Ascending aorta (tissue), 2 donors: ENCODE measurements at places on chromosomes 4 and X.
A peak's percentile ranks its signal among the peaks of the same experiment; 100 is the strongest.

GRCh38 chr4:112908511-112908910 lies 140.9 kb upstream of the ANK2 start:
- no peak for DNase-seq

DNA sequence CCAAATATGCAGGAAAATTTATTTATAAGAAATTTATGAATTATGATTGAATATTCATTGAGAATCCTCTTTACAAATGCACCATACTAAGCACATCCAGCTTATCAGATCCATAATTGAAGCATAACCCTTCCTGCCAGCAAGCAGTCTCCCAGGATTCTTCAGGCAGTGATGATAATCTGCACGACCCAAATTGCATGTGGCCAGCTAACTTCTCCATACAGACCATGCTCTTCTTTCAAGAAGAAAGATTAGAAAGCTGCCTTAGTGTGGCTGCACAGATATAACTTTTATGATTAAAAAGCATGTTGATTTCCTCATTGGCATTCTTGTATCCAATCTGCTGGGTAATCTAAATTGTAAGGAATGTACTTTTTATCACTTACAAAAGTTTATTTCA lies 3.3 kb upstream of the CBR4 start:
- no peak for DNase-seq

DNA sequence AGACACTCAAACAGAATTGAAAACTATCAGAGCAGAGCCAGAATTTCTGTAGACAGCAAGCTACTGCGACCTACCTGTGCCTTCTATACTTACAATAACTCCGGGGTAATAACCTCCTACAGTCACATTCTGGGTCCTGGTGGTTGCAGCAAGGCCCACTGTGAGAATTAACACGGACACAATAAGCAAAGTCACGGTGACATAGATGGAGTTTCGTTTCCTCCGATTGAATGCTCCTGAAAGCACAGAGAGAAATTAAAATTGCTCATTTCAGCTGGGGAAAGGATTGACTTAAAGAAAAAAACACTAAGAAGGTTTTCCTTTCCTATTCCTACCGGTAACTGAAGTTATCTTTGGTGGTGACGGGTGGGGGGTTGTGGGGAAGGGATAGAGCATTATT lies 7.0 kb downstream of the TMEM255A start:
- DNase-seq = no peak

GRCh38 chr4:161931089-161931488 lies 232.7 kb downstream of the FSTL5 start:
- DNase-seq = no peak

DNA sequence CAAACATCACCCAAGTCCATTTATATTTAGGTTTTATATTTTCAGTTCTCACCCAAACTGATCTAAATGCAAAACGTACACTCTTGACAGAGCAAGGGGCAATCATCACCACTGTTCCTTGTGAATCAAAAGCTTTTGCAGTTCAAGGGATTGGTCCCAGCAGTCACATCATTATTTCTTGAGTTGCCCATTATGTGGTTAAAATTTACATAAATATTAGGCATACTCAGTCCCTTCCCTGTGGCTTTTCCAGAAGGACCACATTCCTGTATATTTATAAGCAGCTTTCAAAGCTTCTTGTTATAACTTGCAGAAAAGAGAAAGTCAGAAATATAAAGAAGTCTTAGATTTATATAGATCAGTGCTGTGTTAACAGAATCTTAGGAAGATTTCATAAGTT lies 224.4 kb downstream of the CLCN4 start:
- DNase-seq = no peak

DNA sequence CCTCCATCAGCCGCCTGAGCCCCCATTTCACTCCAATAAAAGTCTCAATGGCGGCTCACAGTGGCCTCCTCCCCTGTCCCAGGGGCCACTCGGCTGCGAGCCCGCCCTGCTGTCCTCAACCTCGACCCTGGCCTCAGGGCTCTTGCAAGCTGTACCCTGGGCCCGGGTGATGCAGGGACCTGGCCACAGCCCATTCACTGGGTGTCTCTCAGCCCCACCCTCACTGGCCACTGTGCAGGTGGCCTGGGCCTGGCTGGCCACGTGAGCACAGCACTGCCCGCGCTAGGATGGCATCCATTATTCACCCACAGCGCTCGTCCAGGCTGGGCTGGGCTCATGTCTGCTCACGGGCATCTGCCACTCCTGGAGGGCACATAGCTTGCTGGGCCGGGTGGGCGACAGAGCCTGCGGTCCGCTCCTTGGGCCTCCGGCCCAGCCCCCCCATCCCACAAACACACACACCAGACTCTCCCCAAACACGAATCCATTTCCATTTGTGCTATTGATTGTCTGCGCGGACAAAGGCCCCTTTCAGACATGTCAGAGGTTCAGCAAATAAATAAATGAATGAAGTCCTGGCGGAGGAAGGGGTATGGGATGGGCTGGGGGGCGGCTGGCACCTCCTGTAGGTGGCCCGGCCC lies 16.5 kb upstream of the FGFR3 start:
- no peak for DNase-seq

DNA sequence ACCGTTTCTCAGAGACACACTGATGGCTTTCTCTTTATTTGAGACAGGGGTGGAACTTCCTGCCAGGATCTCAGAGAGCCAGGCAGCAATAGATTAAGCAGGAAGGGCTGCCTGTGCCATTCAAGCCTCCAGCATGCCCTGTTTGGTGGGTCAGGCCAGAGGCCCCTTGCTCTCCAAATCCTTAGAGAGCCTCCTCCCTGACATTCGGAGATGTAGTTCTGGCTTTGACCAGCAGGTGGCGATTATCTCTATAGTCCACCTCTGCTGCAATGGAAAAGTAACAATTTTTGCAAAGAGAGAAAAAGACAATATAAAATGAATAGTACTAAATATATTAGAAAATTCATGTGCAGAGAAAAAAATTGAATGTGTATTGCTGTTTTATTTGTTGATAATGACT lies 93.9 kb downstream of the NXF2B start:
- peak; percentile 83 for DNase-seq

GRCh38 chr4:112895811-112896608 lies 153.4 kb upstream of the ANK2 start:
- DNase-seq = no peak

GRCh38 chr4:150949943-150950342 lies 65.1 kb downstream of the LRBA start:
- DNase-seq = no peak
